ENCODE measurements at places on chromosomes 3 and 15.

DNA sequence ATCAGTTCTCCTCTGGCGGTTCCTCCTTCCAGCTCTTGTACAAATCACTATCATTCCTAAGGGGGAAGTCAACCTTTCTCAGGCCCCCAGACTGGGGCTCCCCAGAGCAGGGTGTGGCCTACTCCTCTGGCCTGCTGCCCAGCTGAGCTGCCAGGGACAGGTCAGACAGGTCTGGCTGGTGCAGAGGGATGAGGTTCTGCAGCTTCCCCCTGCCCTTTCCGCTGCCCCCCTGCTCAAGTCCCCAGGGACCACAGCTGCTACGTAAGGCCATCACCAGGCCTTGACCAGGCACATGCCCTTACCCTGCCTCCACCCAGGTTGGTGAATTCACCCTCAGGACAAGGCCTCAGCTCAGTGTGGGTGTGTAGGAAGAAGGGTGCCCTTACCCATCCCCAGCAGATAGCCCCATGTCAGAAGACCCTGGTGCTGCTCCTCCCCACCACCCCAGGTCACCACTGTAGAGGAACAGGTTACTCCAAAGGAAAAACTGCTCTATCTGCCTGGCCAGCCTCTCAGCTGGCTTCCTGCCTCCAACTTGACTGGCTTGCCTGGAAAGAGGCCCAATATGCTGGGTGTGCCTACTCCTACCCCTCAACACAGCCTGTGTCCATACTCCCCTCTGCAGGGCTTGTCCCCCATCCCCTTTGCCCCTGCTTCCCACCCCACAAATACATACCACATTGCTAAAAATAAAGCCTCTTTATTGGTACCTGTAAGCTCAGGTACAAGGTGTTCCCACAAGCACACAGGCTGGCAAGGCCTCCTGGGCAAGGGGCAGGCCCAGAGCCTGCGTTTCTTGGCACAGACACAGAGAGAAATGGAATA is 12.0 kb downstream of the CSRNP1 start:
- DNase-seq = no peak

- DNase-seq = no peak
Observed at GRCh38 chr15:52136442-52136980, 23.9 kb upstream of the BCL2L10 start.

DNA sequence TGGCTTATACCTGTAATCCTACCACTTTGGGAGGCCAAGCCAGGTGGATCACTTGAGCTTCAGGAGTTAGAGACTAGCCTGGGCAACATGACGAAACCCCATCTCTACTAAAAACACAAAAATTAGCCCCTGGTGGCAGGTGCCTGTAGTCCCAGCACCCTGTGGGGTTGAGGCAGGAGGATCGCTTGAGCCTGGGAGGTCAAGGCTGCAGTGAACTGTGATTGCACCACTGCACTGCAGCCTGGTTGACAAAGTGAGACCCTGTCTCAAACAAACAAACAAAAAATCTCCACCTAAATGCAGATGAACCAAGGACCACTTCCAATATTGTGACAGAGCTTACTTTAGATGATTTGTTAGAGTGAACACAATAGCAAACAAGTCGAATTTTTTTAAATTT is 53.7 kb downstream of the TP53BP1 start:
- no peak for DNase-seq

GRCh38 chr15:90232941-90233386 is 777 bp downstream of the CIB1 start:
- no peak for DNase-seq

GRCh38 chr15:81752546-81752942 is 293.3 kb downstream of the MEX3B start:
- DNase-seq = no peak
